ENCODE measurements at places on chromosomes 7 and 10.
A peak's percentile ranks its signal among the peaks of the same experiment; 100 is the strongest.

- DNase-seq = no peak
Measured at GRCh38 chr10:62109587-62110293, 158.9 kb downstream of the RTKN2 start.

DNA sequence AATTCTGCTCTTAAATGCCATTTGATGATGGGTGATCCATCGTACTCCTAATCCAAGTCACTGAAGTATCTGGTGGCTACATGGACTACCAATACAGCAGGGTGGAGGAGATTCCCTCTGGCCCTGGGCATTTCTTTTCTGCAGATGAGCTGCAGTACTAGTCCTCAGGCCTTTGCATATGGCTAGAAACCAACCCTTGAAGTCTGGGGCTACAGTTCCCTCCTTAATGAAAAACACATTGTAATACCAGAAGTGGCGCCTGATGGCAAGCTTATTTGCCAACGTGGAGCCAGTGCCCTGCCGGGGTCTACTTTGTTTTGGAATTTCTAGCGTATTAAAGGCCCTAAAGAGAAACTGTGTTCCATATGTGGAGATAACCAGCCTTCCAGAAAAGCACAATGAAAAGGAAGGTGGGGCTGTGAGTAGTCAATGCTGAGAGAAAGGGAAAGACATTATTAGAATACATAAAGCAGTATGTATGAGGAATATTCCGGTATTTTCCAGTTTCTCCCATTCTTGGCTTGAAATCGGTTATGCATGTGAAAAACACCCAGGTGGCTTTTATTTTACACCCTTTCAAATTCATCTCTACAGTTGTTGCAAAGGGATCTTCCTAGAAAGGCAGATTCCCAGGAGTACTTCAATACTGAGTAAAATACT is 368.8 kb downstream of the PRPF18 start:
- no peak for DNase-seq

GRCh38 chr7:99623702-99624447 is 7.1 kb downstream of the ZSCAN25 start:
- DNase-seq = no peak

DNA sequence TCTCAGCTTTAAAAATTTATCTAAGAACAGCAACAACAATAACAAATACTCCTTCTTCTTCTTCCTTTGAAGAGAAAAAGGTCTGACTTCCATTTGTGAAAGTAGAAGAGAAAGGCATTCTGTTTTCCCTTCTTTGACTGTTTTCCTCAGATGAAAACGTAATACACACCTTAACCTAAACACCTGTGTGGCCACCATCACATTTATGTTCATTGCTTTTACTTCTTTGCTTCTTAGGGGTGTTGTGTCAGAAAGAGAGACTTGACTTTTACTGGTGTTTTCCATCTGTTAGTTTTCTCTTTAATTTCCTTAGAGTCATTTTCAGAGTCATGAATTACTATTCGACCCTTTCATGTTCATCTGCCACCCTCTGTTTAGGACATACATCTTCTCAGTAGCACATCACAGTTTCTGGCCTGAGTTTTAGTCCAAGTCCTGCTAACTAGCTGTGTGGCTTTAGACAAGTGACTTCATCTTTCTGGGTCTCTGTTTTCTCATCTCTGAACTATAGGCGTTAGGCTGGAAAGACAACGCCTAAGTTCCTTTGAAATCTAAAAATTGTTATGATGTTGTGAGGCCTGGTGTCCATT is 283.8 kb downstream of the GATA3 start:
- no peak for DNase-seq

GRCh38 chr10:43857931-43858315 is 209.2 kb upstream of the ZNF32 start:
- no peak for DNase-seq

DNA sequence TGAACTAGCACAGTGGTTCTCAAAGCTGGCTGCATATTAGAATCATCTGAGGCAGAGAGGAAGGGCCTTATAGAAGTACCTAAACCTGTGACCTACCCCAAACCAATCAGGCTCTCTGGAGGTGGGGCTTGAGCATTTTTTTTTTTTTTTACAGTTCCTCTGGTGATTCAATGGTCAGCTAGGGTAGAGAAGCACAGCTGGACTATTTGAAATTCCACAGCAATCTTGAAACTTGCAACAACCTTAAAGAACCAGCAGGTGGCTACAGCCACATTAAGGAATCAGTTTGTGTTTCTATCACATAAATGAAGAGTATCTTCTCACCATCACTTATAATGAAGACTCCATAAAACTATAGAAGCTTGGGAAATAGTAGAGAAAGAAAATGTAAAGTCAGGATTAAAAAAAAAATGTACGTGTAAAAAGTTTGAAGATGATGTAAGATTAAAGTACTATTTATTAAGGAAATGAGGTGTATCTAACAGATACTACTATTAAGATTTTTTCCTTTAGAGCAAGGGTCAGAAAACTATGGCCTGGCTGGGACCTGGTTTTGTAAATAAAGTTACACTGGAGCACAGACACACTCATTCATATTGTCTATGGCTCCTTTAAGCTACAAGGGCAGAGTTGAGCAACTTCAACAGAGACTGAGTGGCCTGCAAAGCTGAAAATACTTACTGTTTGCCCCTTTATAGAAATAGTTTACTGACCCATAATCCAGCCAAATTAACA is 3.8 kb downstream of the RTKN2 start:
- peak; percentile 36 for DNase-seq
